ENCODE measurements at places on chromosomes 6 and 20.

- no peak for DNase-seq
Measured at GRCh38 chr6:170050591-170051041, 240.3 kb downstream of the DLL1 start.

DNA sequence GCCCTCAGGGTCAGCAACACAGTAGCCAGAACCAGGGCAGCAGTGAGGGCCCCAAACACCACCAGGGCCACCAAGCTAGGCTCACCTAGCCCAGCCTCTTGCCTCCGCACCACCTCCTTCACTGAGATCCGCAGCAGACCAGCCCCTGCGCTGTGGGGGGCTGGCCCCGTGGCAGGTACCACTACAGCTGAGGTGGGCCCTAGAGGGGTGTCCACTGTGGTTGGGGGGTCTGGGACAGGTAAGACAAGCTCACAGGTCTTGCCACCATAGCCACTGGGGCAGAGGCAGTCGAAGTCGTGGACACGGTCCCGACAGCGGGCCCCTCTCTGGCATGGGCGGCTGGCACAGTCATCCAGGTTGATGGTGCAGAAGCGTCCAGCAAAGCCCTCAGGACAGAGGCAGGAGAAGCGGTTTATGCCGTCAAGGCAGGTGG lies 4.6 kb downstream of the DLK2 start:
- DNase-seq = no peak

DNA sequence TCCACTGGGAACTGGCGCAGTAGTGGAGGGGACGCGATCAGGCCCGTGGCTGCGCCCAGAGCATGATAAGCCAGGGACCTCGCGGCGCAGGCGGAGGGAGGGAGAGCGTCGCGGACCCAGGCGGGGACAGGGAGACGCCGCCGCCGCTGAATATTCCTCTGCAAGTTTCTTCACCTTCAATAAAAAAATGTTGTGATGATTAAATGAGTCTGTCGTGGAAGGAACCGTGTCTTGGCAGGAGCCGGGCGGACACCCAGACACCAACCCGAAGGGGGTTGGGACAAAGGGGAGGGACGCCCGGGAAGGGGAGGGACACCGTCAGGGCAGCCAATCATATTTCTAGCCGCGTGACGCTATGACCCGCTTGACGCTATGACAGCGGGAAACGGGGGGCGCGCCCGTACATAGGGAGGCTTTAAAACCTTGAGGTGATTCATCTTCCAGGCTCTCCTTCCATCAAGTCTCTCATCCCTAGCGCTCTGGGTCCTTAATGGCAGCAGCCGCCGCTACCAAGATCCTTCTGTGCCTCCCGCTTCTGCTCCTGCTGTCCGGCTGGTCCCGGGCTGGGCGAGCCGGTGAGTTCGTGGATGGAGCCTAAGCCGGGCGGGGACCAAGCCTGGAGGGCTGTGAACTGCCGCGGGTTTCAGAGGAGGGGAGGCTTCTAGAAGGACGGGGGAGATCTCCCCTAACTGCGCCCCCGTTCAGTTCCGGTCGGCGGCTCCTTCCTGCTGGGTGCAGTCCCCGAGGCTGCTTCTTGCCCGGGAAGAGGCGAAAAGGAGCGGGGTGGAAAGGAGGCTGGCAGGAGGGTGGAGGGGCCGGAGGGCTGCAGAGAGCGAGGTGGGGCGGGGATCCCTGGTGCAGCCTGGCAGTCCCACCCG lies at the start of gene ULBP2:
ULBP2 (plus strand) TSS at position 432 of the 878 bp plus-strand sequence; CDS start at position 491, 59 bp downstream.
- peak; percentile 67 for DNase-seq

- no peak for DNase-seq
Measured at GRCh38 chr6:39068391-39068790, 19.8 kb downstream of the GLP1R start.

DNA sequence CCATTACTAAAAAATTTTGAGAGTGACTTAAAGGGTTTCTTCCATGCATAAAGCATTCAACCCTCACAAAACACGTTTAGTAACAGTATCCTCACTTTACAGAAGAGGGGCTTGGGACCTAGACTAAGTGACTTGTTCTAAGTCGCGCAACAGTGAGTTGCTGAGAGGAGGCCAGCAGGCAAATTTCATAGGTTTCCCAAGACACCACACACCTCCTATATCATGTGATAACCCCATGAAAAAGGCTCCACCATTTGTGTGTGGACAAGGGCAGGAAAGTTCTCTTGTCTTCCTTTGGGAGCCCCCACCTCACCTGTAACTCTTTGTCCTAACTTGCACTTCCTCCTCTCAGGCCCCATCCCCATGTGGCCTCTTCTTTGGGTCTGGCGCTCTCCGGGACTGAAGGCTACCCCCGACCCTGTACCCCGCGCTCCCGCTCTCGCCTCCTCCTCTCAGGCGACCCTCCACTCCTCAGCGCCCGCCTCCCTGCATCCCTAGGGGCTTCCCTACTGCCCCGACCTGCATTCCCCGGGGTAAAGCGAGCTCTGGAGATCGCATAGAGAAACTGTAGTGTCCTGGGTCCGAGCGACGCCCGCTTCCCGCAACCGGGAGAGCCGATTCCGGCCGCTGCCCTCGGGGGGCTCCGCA lies 392 bp downstream of the PSMB8 start:
- no peak for DNase-seq

DNA sequence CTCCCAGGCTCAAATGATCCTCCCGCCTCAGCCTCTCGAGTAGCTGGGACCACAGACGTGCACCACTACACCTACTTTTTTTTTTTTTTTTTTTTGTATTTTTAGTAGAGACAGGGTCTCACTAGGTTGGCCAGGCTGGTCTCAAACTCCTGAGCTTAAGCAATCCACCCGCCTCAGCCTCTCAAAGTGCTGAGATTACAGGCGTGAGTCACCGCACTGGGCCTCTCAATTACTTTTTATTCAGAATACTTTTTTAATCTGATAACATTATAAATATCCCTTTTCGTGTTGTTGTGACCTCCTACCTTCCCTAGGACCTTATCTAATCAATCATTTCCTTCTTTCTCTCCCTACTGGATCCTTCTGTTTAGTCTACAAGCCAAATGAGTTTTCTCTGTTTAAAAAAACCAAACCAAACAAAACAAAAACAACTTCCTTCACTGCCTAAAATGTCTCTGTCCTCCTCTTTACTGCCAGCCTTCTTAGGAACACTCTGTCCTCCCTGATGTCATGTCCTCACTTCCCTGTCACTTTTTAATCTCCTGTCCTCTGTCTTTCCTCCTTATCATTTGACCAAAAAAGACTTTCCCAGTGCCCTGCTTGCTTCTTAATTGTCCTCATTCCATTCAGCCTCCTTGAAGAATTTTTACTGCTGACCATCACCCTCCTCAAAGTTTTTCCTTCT lies 85.0 kb downstream of the CAP2 start:
- no peak for DNase-seq

DNA sequence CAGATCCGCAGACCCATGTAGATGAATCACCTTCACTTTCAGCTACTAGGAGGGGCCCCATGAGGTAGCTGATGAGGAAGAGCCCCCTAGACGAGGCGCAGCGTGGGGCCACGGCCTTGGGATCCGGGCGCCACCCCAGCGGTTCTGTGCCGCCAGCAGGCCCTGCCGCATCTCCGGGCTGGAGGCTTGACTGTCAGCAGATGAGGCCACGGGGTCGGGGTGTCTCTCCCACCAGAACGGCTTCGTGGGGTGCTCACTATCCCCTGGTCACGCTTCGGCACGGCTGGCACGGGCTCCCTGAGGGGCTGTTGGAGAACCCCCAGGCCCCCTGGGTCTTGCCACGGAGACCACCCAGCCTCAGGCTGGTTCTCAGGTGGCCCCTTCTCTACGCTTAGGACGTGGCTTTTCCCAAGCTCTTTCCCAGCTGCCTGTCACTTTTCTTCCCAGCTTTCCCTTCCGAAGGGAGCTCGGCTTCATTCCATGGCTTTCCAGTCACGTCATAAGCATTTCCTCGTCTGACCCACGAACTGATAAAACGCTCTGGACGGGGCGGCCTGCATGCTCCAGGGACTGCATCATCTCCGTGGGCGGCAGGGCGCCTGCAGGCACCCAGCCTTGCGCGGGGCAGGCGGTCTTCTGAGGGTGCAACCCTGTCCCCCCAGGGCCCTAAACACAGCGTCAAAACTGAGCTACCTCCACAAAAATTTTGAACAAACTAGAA lies 85.9 kb downstream of the THBS2 start:
- DNase-seq = no peak

GRCh38 chr6:170130771-170131241 lies 160.1 kb downstream of the DLL1 start:
- DNase-seq = no peak

DNA sequence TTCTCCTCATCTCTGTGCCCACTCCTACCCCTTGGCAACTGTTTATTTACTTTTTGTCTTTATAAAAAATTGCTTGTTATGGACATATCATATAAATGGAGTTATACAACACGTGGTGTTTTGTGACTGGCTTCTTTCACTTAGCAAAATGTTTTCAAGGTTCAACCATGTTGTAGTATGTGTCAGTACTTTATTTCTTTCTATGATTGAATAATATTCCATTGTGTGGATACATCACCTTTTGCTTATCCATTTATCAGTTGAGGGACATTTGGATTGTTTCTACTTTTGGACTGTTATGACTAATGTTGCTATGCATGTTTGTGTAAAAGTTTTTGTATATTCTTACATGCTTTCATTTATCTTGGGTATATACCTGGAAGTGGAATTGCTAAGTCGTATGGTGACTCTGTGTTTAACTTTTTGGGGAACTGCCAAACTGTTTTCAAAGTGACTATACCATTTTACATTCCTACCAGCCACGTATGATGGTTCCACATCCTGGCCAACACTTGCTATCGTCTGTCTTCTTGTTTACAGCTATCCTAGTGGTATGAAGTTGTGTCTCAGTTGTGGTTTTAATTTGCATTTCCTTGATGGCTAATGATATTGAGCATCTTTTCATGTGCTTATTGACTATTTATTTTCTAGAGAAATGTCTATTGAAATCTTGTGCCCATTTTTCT lies 84.4 kb downstream of the SLX4IP start:
- no peak for DNase-seq

DNA sequence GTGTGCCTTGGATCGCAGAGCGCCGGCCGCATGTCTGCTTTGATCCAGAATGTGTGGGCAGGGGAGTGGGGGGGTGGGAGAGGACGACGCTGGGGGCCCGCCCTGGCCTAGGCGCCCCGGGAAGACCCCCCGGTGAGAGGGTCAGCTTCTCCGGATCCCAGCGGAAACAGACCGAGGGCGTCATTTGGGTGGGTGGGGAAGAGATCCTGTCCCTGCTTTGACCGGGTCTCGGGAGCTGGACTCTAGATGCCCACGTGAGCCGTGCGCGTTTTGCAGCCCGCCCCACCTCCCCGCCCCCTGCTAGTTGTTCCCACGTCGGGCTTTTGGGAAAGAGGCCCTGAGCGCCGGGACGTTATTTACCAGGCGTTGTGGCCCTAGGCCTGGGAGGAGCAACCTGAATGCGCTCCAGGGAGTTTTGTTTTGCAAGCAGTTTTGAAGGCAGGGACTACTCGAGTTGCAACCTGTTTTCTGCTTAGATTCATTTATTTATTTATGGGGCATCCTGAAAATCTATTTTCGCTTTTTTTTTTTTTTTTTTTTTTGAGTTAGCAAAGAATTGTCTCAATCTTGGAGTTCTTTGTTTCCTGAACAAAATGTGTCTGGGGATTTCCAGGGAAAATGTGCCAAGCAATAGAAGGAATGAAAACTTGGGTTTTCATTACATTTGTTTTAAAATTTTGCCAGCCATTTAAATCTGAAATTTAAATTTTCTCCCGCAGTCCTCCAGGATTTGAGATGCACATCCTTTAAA lies 1.6 kb downstream of the DSP start:
- peak; percentile 56 for DNase-seq

GRCh38 chr6:38503960-38504682 lies 135.6 kb downstream of the BTBD9 start:
- DNase-seq = no peak

DNA sequence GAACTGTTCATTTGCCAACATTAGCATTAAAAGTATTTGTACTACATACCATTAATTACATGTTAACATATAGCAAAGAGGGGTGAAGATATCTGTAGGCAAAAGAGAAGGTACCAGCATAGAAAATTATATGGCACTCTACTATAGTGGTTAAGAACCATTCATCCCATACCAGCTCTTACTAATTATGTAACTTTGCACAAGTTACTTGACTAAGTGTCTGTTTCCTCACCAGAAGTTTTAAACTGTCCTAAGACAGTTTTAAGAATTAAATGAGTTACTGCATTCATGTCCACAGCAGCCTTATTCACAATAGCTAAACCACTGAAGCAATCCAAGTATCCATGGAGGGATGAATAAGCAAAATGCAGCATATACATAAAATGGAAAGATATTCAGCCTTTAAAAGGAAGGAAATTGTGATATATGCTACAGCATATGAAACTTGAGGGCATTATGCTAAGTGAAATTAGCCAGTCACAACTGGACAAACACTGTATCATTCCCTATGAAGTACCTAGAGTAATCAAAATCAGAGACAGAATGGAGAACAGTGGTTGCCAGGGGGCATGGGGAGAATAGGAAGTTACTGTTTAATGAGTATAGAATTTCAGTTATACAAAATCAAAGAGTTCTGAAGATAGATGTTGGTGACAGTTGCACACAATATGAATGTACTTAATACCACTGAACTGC lies 98.9 kb downstream of the RNGTT start:
- DNase-seq = no peak

DNA sequence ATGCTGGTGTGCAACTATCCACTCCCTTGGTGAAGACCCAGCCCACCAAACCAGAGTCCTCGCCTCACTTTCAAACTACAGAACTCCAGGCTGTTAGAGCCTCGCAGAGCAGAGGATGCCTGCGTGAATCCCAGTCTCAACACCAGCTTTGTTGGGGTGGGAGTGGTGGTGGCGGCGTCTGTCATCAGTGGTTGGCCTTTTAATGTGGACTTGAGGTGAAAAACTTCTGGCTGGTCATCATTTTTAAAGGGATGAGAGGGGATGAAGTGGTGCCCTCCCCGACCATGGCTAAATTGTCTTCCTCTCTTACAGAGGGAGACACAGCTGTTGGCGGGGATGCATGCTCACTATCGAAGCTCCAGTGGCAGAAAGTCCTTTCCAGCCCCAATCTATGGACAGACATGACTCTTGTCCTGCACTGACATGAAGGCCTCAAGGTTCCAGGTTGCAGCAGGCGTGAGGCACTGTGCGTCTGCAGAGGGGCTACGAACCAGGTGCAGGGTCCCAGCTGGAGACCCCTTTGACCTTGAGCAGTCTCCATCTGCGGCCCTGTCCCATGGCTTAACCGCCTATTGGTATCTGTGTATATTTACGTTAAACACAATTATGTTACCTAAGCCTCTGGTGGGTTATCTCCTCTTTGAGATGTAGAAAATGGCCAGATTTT lies 54.9 kb downstream of the EZR start:
- DNase-seq = no peak

DNA sequence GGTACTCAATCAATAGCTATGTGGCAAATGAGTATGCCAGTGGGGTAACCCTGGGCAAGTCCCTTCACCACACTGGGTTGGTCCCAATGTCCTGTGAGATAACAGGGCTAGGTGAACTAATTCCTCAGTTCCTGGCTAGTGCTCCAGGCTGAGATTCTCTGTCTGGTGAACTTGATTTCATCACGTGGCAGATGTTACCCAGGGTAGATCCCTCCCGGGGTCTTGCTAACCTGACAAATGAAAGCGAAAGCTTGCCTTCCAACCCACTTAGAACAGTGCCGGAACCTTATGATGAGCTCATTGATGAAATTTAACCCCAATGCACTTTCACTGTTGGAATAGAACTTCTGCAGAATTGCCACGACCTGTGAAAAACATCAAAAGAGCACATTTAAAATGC lies 6.6 kb upstream of the ANKRD60 start:
- no peak for DNase-seq
